Skeletal muscle cell (primary cell): ENCODE measurements at places on chromosomes 16 and 17.

GRCh38 chr17:56244268-56244890 is 91.1 kb downstream of the ANKFN1 start:
- DNase-seq: no peak

DNA sequence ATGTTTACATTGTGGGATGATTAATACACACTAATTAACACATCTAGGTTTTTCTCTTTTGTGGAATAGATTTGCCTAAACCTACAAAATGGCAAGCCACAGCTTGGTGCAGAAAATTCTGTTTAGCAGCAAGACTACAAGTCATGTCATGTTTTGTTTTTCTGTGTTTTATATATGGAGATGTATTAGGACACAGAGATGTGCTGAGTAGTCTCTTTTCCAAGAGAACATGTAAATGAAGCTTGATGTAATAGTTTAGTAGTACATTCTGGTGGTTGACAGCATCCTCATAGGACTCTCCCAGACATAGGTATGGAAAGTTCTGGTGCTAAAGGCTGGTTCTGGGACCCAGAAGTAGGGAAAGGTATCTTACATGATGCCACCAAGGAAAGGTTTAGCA is 1345.4 kb downstream of the CDH11 start:
- no peak for DNase-seq

DNA sequence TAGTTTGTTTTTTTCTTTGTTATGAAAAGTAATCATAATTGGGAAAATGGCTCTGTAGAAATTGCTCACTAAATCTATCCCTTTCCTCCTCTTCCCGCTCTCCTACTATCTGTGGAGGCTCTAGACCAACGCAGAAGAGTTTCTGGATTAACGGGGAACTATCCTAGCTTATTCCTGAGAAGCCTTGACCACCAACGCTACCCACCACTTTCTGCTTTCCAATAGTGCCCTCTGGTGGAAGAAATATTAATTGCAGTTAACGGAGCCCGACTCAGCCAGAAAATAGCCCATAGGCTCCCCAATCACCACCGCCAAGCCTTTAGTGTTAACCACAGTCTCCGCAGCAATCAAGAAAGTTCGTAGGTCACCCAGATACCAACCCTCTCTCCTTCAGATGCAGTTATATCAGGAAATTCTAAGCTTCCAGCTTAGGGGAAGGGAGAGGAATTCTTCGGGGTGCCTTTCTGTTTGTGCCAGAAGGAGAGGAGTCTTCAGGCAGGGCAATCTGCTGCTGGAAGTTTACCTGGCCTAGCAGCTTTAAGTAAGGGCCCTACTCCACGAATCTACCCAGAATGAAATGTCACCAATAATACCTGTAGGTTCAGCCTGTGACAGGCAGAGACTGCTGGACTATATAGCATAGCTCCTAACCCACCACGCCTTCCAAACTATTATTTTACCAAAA is 23.0 kb upstream of the NSRP1 start:
- no peak for DNase-seq

DNA sequence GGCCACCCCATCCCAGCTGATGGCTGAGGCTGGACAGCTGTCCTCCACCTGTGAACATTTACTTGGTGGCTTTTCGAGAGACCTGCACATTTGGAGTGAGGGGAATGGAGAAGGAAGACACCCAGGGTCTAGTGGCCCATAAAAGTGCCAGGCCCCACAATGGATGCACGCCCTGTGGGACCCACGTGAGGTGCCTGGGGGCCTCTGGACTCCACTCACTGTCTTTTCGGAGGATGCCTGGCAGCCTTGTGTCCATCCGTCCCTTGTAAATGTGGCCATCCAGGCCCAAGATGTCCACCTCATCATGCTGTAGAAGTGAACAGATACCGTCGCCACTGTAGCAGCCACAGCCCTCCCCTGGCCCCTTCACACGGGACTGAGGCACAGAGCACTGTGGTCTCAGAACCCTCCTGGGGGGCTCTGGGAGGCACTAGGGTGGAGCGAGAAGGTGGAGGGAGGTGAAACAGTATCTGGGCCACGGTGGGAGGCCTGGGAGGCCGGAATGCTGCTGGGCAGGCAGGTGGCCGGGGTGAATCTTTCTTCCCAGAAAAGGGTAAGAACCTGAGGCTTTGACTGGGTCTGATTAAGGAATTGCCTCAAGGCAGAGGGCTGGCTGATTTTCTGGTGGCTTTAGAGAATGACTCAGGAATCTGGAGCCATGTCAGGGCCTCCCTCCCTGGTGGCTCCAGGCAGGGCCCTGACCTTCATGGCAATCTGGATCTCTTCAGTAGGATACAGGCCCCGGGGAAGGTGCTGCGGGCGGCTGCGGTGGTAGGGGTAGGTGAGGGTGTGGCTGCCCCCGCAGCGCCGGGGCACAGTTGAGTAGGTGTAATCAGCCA is 11.5 kb downstream of the UBALD2 start:
- DNase-seq: no peak

- DNase-seq: no peak
These were observed 222.9 kb upstream of the ASIC2 start for GRCh38 chr17:33515974-33516373.

DNA sequence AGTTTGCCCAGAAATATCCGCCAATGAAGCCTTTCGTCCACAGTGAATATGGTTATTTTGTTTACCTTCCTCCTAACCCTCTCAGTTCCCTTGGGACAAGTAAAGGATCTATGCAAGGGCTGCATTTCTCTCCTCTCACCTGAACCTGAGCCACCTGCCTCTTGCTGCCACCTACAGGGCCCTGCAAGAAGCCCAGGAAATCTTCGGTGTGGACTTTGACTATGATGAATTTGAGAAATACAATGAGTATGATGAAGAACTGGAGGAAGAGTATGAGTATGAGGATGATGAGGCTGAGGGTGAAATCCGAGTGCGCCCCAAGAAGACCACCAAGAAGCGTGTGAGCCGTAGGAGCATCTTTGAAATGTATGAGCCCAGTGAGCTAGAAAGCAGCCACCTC is 14.0 kb downstream of the SUPT6H start:
- no peak for DNase-seq
